ENCODE measurements at places on chromosomes 11 and 22. TPM values are rescaled to one million over a fixed set of nuclear protein-coding genes. Genes with fewer than 3 reads are reported as not detected.
A peak's percentile ranks its signal among the peaks of the same experiment; 100 is the strongest.

DNA sequence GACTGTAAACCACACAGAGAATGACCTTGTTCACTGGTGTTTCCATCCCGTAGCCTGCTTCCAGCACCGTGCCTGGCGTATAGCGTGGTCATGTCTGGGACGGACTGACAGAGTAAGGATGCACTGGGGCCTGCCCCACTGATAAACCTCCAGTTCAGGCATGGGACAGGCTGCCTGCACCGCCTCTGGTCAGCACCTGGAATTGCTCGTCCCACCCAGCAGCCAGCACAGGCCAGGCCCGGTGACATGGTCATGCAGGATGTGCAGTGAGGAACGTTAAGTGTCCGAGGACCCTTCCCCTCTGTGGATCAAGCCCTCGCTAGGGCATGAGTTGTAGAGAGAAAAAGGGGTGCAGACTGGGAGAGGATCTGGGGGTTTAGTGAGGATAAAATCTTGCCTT lies 44.8 kb downstream of the LMO1 start:
- peaks cover 16% of the 10 kb centered on the region for H3K27me3 ChIP-seq
- H3K27ac ChIP-seq: no peak overlapping the region
- no peaks in the 10 kb centered on the region for H3K4me1 ChIP-seq

- no peak for DNase-seq
- H3K4me1 ChIP-seq: peaks cover 2% of the 10 kb centered on the region
- H3K4me3 ChIP-seq: no peak overlapping the region
- H3K36me3 ChIP-seq: peaks cover 9% of the 10 kb centered on the region
- no peak overlapping the region for H3K27ac ChIP-seq
These were observed 8.8 kb downstream of the TBX1 start for GRCh38 chr22:19769393-19769715.

- peaks cover 26% of the 10 kb centered on the region for H3K4me1 ChIP-seq
- H3K27me3 ChIP-seq: no peaks in the 10 kb centered on the region
- no peak for DNase-seq
- no peak overlapping the region for H3K4me3 ChIP-seq
- H3K36me3 ChIP-seq: no peaks in the 10 kb centered on the region
These were observed 31.1 kb upstream of the PPARA start for GRCh38 chr22:46119093-46119728.

IGLL1 gene
- total RNA-seq: not detected

DNA sequence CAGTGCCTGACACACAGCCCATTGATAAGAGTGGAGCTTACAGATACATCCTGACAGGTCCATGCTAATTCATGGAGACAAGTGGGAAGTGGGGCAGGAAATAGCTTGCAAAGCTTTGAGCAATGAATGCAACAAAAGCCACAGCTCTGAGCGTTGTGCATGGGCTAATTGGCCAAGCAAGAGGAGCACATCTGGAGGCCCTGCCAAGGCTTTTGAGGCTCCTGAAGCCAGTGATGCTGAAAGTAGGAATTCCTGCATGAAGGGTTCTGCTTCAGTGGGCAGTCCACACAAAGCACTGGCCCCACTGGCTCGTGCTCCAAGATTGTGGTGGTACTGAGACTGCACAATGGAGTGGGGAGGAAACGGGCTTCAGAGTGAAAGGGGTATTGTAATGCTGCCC lies 103.8 kb upstream of the CSNK2A3 start:
- peaks cover 34% of the 10 kb centered on the region for H3K4me1 ChIP-seq
- no peak overlapping the region for H3K4me3 ChIP-seq
- peaks cover 9% of the 10 kb centered on the region for H3K36me3 ChIP-seq
- DNase-seq: no peak
- H3K27ac ChIP-seq: no peak overlapping the region

HORMAD2 gene
- not detected for total RNA-seq

ESAM gene
- total RNA-seq: 0.71 TPM

SIK2 gene
- total RNA-seq: 21.9 TPM

DRICH1 gene
- total RNA-seq: not detected

GRCh38 chr11:30377347-30377746 lies 54.4 kb downstream of the ARL14EP start:
- H3K4me1 ChIP-seq: no peaks in the 10 kb centered on the region
- no peaks in the 10 kb centered on the region for H3K36me3 ChIP-seq
- no peak overlapping the region for H3K27ac ChIP-seq
- no peak overlapping the region for H3K4me3 ChIP-seq
- DNase-seq: no peak
- H3K27me3 ChIP-seq: peaks cover 3% of the 10 kb centered on the region

- H3K36me3 ChIP-seq: peaks cover 18% of the 10 kb centered on the region
- no peak overlapping the region for H3K27ac ChIP-seq
- H3K4me1 ChIP-seq: no peaks in the 10 kb centered on the region
- no peaks in the 10 kb centered on the region for H3K27me3 ChIP-seq
- no peak for DNase-seq
These were observed 9.4 kb downstream of the DPP3 start for GRCh38 chr11:66489636-66490035.

GRCh38 chr11:90916706-90917105 lies 693.9 kb upstream of the CHORDC1 start:
- H3K27me3 ChIP-seq: no peaks in the 10 kb centered on the region
- H3K4me1 ChIP-seq: no peaks in the 10 kb centered on the region
- H3K4me3 ChIP-seq: no peak overlapping the region
- DNase-seq: no peak
- H3K36me3 ChIP-seq: no peaks in the 10 kb centered on the region

DNA sequence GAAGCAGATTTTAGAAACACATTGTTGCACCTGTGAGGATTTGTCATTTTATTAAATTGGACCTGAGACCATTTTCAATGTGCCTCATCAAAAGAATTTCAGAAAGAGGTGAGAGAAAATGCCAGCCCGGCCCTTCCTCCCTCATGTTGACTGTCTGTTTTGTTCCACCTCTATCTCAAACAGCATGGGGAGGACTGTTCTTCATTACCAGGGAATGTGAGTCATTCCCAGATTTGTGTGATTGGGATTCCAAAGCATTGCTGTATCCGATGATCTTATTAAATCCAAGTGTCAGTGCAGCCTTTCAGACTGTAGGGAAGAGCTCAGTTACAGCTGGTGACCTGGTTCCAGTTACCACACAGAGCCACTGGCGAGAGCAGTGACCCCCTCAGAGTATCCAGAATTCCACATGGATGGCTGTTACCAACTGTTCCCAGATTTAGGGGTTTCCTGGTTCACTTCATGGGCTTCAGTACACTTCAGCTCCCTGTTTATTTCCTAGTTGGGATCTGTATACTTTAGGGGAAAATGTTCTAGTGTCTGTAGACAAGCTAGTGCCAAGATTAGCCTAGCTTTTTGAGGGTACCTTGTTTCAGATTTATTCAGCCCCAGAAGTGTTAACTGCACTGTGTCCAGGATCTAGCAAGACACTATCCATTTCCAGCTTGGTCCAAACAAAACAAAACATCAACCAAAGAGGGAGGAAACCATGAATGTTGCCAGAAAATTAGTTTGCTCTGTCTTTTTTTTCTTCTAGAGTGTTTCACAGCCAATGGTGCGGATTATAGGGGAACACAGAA lies 20.9 kb downstream of the KREMEN1 start:
- H3K4me3 ChIP-seq: no peak overlapping the region
- H3K36me3 ChIP-seq: no peaks in the 10 kb centered on the region
- H3K4me1 ChIP-seq: peaks cover 28% of the 10 kb centered on the region
- DNase-seq: no peak

DNA sequence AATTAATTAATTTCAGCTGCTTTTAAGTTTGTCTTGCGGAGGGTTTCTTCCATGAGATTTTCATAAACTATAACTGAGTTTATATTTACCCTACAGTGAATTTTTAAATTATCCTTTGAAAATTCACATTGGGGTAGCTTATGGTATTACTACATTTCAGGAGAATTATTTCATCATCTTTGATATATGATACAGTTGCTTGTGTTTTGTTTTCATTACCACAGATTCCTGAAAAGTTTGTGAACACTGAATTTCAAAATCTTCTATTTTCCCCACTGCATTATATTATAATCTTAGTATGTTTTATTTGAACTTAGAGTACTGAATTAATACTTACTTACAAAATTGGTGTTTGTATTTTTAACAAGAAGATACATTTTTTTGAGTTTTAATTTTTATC lies 24.4 kb downstream of the METTL15 start:
- DNase-seq: no peak
- H3K4me3 ChIP-seq: no peak overlapping the region
- H3K27me3 ChIP-seq: no peaks in the 10 kb centered on the region
- peaks cover 10% of the 10 kb centered on the region for H3K4me1 ChIP-seq
- peaks cover 35% of the 10 kb centered on the region for H3K36me3 ChIP-seq
- H3K27ac ChIP-seq: peak overlapping the region; percentile 2

- peaks cover 2% of the 10 kb centered on the region for H3K36me3 ChIP-seq
- H3K4me1 ChIP-seq: peaks cover 70% of the 10 kb centered on the region
- no peaks in the 10 kb centered on the region for H3K27me3 ChIP-seq
- H3K4me3 ChIP-seq: no peak overlapping the region
- H3K27ac ChIP-seq: peak overlapping the region; percentile 60
These were observed 49.3 kb downstream of the ME3 start for GRCh38 chr11:86623041-86623621.

C1QTNF5 gene
- total RNA-seq: 9.3 TPM

H19 gene
- 1,569 TPM for total RNA-seq

DNA sequence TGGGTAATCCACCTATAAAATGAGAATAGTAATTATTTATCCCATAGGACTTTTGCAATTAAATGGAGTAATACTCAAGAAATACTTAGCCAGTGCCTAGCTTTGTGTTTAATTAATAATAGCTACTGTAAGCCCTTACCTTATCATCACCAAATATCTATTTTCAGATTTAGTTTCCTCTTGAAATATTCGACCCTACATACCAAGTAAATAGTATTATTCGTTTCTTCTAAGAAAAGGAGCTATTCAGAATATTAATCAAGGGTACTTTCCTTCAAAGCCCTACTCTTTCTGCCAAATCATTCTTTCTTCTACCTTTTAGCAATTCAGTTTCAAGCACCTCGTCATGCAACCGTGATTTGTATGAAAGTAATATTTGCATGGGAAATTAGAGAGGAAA lies 6.7 kb downstream of the FBXO3 start:
- H3K4me3 ChIP-seq: no peak overlapping the region
- H3K4me1 ChIP-seq: peaks cover 5% of the 10 kb centered on the region
- no peaks in the 10 kb centered on the region for H3K27me3 ChIP-seq

DNA sequence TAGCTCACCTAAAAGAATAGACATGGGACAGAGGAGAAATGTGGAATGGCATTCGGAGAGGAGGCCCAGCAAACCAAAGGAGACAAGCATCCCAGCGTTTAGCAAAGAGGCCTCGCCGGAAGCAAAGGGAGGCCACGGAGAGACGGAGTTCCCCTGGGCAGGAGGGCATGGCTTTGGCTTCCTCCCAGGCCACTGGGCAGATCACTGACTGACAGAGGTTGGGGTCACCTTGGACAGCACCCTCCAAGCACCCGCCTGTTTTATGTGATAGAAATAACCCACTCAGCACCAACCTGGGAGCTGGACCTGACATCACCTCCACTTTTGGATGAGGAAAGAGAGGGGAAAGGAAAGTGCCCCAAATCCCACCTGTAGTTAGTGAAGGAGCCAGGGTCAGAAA lies 434.1 kb downstream of the BRD1 start:
- no peak overlapping the region for H3K27ac ChIP-seq
- peaks cover 18% of the 10 kb centered on the region for H3K4me1 ChIP-seq
- H3K4me3 ChIP-seq: no peak overlapping the region
- peaks cover 1% of the 10 kb centered on the region for H3K36me3 ChIP-seq
- peak; percentile 80 for DNase-seq

DNA sequence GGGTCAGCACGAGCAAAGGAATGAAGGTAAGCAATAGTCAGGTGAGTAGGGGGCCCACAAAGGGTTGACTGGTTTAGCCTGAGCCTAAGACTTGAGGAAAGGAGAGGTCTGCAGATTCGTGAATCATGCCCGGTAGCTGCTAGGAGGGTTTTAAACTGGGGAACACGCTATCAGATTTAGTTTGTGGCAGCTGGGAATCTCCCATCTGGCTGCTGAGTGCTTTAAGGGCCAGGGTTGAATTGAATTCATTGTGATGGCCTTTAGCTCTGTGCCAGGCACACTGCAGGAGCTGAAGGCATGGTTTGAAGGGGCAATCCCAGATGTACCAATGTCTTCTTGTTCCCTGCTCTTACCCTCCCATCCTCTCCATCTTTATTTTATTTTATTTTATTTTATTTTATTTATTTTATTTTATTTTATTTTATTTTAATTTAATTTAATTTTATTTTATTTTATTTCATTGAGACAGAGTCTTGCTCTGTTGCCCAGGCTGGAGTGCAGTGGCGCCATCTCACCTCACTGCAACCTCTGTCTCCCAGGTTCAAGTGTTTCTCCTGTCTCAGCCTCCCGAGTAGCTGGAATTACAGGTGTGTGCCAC lies 1.9 kb upstream of the NECTIN1 start:
- H3K27ac ChIP-seq: no peak overlapping the region
- H3K36me3 ChIP-seq: no peaks in the 10 kb centered on the region

TRPM5 gene
- not detected for total RNA-seq

SERPIND1 gene
- total RNA-seq: not detected

GRCh38 chr11:72738199-72739141 lies 13.7 kb downstream of the ARAP1 start:
- no peaks in the 10 kb centered on the region for H3K36me3 ChIP-seq
- H3K4me3 ChIP-seq: no peak overlapping the region
- no peak overlapping the region for H3K27ac ChIP-seq

GRCh38 chr11:87440076-87440770 lies 402.5 kb downstream of the TMEM135 start:
- peaks cover 16% of the 10 kb centered on the region for H3K4me1 ChIP-seq
- H3K4me3 ChIP-seq: no peak overlapping the region
- no peak overlapping the region for H3K27ac ChIP-seq
- no peaks in the 10 kb centered on the region for H3K36me3 ChIP-seq
- H3K27me3 ChIP-seq: no peaks in the 10 kb centered on the region

- no peak overlapping the region for H3K4me3 ChIP-seq
- H3K4me1 ChIP-seq: no peaks in the 10 kb centered on the region
- H3K27ac ChIP-seq: no peak overlapping the region
- peaks cover 34% of the 10 kb centered on the region for H3K27me3 ChIP-seq
- no peak for DNase-seq
- H3K36me3 ChIP-seq: no peaks in the 10 kb centered on the region
These were observed 21.7 kb downstream of the CAVIN3 start for GRCh38 chr11:6298605-6299004.

Data from osteocyte (in vitro differentiated cells).